ENCODE measurements at places on chromosomes 12 and 14.

DNA sequence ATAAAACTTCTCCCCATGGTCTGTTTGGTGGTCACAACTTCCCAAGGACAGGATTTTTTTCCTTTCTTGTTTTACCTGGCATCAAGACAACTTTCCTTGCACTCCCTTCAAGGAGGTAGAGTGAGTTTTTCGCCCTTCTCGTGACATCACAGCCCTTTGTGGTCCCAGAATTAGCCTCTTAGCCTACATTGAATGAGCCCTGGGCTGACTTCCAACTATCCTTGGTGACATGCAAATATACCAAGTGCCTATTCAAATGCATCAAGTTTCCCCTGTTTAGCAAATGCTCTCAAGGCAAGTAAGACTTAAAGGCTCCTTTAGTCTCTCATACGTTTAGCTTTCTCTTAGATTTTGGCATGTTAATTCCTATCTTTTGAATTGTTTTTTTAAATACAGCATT lies 36.6 kb downstream of the TC2N start:
- no peak for DNase-seq

DNA sequence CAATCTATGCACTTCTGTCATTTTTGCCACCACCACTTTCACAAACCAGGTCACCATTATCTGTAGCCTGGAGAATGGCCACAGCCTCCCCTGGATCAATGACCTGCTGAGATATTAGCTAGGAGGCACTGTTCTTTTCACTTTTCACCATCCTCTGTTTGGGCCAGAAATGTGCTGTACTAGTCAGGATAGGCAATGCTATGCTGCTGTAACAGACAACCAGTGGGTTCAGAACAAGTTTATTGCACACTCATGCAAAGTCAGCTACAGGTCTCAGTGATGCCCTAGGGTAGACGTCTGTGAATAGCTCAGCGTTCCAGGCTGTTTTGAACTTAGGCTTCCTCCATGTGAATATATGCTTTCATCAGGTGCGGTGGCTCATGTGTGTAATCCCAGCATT lies 231.5 kb downstream of the SUDS3 start:
- no peak for DNase-seq

GRCh38 chr12:91406920-91407341 lies 224.3 kb upstream of the DCN start:
- DNase-seq, result no peak

DNA sequence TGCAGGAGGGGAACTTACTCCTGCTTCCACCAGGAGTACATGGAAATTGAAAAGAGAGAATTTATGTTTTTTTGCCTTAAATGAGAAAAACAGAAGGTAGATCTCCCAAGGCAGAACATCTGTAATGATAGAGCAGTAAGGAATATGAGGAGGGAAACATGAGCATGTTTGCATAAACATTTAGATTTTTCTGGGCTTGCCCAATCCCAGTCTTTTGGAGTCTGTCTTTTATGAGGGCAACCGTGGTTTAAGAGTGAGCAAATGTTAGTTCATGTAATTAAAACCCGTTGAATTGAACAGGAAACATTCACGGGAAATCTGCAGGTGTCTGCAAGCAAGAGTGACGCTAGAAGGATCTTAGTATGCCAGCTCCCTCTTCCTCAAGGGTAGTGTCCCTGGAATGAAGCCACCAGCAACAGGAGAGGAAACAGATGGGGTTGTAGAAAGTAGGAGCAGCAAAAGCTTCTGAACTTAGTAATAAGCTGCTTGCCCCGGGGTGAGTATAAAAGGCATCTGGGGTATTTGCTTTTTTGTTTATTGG lies 79.3 kb downstream of the ARF6 start:
- peak; percentile 60 for DNase-seq

GRCh38 chr14:31505411-31505810 lies 17.6 kb upstream of the GPR33 start:
- DNase-seq, result no peak

- DNase-seq, result peak; percentile 20
Observed at GRCh38 chr12:55698965-55699364, 8.7 kb downstream of the ITGA7 start.

DNA sequence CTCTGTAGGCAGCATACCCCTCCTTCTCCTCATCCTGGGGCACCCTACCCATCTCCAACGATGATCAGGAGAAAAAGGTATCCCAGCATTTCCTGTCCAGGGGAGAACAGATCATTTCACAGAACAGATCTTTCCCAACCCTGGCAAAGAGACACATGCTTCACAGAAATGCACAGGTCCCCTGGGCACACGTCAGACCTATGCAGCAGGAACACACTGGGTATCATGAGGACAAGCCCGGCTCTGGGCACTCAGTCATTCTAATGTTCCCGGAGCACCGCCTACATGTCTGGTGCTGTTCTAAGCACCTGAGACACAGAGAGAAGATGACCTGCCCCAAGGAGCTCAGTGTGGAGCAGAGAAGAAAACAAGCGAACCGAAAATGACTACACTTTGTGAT lies 56.2 kb downstream of the ACTN1 start:
- no peak for DNase-seq

DNA sequence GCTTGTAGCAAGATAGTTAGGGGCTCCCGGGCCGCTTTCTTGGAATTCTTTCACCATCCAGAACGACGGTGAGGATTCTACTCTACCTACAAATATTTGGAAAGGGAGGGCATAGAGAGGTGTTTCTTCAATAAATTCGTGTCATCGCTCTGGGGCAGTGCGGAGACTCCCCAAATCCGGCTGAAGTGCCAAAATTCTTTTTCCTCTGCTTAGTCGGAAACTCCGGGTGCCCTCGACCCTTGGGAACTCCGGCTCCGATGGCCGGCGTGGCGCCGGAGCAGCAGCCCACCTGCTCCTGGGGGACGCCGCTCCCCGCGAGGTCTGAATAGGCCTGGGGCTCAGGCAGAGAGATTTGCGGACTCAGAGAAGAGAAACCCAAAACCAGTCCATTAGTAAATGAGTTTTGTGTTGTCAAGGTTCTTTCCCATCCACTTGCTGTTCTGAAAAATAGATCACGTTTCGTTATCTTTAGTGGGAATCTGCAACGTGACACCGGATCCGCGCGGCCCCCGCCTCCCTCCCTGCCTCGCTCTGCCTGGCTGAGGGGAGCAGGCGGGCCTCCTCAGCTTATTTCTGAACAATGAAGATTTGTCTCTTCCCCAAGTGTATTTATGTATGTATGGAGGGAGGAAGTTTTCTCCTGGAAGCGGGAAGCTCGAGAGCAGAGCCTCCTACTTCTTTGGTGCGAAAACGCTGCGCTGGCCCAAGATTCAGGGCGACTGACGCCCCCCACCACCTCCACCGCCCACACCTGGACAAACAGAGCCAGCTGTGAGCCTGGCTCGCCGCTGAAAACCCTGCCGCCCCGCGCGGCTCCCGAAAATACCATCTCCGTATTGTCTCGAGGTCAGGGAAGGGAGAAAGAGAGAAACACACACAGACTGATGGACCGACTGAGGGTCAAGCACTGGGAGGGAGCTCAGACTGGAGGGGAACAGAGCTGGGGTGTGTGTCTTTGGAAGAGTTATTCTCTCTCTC lies 3.7 kb upstream of the SIX1 start:
- no peak for DNase-seq

DNA sequence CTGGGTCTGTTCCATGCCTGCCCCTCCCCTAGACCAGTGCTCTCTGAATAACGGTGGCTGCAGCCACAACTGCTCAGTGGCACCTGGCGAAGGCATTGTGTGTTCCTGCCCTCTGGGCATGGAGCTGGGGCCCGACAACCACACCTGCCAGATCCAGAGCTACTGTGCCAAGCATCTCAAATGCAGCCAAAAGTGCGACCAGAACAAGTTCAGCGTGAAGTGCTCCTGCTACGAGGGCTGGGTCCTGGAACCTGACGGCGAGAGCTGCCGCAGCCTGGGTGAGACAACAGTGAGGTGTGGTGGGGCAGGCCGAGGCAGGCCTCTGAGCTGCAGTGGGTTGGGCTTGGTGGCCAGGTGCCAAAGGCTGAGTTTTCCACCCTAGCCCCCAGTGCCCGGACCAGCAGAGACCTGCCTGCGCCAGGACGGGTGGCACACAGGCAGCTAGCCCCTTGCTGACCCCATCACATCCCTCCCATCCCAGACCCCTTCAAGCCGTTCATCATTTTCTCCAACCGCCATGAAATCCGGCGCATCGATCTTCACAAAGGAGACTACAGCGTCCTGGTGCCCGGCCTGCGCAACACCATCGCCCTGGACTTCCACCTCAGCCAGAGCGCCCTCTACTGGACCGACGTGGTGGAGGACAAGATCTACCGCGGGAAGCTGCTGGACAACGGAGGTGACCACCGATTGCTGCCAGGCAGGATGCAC lies 28.2 kb upstream of the LRP1-AS start:
- peak; percentile 86 for DNase-seq

DNA sequence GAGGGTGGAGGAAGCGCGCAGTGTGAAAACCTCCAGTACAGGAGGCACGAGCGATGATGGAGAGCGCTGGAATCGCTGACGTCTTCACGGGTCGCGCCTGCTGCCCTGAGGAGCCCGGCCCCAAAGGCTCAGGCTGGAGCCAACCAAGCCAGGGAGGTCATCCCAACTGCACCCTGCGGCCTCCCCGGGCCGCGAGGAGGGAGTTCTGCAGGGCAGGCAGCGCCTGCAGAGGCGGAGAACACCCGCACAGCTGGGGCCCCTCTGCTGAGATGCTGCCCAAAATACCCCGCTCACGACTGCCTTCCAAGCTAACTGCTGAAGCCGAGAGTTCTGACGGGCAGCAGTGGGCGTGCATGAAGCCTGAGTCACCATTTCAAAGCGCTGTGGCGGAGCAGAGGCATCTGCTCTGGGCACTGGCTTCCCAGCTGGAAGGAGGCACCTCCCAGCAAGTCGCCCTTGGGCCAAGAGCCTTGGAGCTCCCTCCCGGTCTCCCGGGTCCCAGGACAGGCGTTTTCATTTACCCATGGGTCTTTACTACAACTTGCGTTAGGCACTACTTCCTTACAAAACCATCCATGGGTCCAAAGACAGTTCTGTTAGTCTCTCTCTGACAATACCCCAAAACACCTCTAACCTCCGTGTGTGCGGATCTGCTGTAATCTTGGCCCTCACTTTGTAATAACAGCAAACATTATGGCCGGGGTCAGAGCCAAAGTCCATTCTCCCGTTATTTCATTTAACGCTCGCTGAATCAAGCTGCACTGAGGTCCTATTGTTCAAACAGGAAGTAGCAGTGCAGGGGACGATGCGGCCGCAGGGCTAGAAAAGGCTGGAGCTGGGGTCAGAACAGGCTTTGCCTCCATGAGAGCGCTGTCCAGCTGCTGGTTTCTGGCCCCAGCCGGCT lies 60.1 kb upstream of the RIMBP2 start:
- DNase-seq, result no peak

DNA sequence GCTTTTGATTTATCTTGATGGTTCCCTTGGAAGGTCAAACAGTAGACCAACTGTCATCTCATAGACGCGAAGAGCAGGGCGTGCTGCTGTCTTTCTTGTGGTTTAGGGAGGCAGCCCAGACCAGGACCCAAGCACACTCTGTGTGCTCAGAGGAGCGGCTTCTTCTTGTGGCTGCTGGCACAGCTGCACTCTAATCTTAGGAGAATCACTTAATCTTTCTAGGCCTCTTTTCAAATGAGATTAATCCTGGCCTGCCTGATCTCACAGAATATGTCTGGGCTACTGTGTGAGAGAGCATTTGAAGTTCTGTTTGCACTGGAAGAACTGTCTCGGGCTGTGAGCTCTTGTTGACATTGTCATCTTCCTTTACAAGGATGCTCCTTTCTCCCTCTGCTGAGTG lies 60.0 kb upstream of the TRAF3 start:
- no peak for DNase-seq

Data from breast epithelium (tissue), 4 donors.